NCI-H2171 (cell line): ENCODE measurements at places on chromosomes 3 and 15.
A peak's percentile ranks its signal among the peaks of the same experiment; 100 is the strongest.

- no peak for DNase-seq
Observed at GRCh38 chr3:2544718-2545117, 446.1 kb downstream of the CNTN4 start.

DNA sequence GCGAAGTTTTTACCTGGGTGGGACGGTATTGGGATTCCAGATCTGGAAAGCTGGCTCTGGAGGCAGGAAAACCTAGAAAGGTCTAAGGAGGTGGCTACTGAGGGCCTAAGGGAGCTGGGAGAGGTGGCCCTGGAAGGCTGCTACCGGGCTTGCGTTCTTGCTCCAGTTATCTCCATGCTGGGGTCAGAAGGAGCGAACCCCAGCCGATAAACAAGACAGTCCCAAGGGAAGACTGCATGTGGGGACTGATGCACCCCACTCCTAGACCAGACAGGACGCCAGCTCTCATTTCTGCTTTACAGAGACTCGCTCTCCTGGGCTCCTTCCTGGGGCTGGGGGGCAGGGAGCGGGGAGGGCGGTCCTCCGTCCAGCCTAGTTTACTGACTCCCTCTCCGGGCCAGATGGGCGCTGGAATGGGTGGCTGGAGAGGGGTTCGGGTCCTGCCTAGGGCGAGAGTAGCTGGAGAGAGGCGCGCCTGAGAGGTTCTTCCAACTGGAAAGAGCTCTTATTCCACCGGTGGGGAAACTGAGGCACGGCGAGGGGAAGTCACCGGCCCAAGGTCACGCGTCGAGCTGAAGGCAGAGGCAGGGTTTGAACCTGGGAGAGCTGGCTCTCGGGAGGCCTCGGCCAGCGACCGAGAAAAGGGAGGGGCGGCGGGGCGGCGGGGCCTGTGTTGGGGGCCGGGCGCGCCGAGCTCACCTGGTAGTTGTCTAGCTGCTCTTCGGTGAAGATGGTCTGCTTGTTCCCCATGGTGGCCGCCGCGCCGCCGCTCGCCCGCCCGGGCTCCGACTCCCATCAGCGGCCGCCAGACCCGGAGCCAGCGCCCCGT lies 565 bp downstream of the CIB2 start:
- DNase-seq = no peak

GRCh38 chr3:8982509-8982908 lies 19.2 kb upstream of the RAD18 start:
- peak; percentile 54 for DNase-seq

GRCh38 chr3:194269610-194270145 lies 81.5 kb downstream of the CPN2 start:
- DNase-seq = no peak

GRCh38 chr15:66860844-66861243 lies 158.8 kb downstream of the SMAD6 start:
- no peak for DNase-seq

- no peak for DNase-seq
Observed at GRCh38 chr3:13047296-13048165, 25.7 kb downstream of the IQSEC1 start.

DNA sequence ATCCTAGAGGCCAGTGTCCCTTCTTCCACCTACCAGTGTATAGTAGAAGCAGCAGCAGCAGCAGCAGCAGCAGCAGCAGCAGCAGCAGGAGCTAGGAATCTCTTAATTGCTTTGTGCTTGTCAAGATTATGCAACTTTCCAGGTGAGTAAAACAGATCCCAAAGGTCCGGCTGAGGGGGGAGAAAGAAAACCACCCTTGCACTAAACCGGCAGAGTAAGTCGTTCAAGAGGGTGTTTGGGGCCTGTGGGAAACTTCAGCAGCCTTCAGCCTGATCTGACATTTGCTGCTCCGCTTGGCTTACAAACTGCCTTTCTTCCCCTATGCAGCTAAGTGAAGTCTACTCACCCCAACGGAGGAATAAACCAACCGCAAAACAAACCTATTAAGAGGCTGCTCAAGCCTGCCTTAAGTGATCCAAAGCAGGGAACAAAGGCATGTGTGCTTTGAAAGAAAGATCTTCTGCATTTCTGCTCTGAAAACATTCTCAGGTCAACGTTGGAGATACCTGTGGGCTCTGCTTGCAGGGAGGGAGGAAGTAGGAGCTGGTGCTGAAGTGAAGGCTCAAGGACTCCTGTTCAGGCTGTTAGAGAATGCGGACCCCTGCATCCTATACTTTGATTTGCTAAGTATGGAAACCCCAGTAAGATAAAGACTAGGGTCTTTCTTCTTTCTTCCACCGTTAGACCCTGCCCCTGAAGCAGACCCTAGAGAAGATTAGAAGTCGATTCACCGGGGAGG lies 35.7 kb upstream of the DLG1 start:
- DNase-seq = no peak

GRCh38 chr3:72692990-72693389 lies 155.3 kb downstream of the SHQ1 start:
- DNase-seq = no peak

GRCh38 chr3:69568458-69568857 lies 170.8 kb upstream of the MITF start:
- no peak for DNase-seq

- DNase-seq = no peak
Observed at GRCh38 chr3:31039145-31039544, 144.7 kb upstream of the GADL1 start.

DNA sequence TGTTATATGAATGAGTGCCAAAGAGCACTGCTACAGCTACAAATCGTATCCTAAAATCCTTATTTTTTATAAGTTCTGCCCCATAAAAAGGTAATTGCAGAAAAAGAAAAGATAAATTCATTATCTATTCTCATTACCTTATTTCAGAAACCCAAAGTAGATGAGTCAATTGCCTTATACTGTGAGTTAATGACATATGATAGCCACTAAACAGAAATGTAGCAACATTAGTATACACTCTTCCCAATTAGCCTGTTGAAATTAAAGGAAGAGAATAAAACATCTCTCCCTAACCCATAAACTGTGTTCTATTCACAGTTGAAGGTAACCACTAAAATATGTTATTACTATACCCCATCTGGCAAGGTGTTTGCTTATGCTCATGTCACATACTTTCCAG lies 11.0 kb downstream of the TBL1XR1 start:
- DNase-seq = no peak

GRCh38 chr3:65483480-65483879 lies 555.2 kb downstream of the MAGI1 start:
- no peak for DNase-seq

GRCh38 chr15:53918180-53919079 lies 59.8 kb upstream of the UNC13C start:
- no peak for DNase-seq

DNA sequence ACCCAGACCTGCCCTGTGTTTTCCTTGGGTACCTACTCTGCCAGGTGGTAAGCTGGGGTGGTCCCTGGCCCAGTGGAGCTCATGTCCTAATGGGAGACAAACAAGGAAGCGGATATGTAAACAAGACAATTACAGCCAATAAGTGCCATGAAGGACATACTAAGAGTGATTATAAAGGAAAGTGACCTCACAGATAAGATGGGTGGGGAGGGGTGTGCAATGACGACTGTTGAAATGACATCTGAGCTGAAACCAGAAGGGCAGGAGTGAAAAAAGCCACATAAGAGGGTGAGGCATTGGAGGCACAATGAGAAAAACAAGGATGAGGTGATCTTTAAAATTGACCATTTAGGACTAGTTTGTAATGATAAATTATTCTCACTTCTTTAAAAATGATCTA lies 336.2 kb upstream of the IL12A start:
- no peak for DNase-seq

GRCh38 chr3:172601066-172601832 lies 78.0 kb upstream of the TNFSF10 start:
- no peak for DNase-seq

DNA sequence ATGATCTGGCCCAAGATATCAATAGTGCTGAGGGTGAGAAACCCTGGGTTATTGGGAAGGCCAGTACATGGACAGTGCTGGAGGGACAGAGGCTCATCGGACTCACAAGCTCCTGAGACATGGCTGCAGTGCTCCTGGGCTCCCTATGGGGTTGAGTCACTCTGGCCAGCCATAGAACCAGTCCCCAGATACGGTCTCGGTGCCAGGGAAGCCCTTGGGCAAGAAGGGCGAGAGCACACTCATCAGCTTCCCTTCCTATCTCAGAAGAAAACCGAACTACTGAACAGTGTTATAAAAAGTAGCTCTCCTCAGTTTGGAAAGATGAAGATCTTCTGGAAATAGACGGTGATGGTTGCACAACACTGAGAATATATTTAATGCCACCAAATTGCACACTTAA lies 34.4 kb downstream of the POC1A start:
- no peak for DNase-seq

GRCh38 chr3:50192689-50193141 lies 1.3 kb downstream of the GNAT1 start:
- DNase-seq = no peak

DNA sequence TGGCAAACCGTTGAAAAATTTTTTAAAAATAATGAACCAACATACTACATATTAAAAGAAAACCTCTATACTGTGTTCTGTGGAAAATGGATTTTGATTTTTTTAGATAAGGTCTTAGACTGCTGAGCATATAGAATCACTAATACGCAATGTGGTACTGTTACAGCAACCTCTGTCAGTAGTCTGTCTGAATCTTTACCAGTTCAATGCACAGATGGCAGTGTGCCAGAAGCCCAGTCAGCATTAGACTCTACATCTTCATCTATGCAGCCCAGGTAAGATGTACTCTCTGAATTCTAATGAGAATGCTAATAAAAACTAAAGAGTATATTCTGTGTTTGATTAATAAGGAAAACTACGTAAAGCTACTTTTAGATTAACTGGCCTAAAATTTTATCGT lies 31.3 kb upstream of the FAH start:
- peak; percentile 72 for DNase-seq

GRCh38 chr3:187295316-187296034 lies 3.9 kb upstream of the MASP1 start:
- no peak for DNase-seq

GRCh38 chr3:123632161-123632655 lies 47.4 kb upstream of the HACD2 start:
- DNase-seq = no peak

DNA sequence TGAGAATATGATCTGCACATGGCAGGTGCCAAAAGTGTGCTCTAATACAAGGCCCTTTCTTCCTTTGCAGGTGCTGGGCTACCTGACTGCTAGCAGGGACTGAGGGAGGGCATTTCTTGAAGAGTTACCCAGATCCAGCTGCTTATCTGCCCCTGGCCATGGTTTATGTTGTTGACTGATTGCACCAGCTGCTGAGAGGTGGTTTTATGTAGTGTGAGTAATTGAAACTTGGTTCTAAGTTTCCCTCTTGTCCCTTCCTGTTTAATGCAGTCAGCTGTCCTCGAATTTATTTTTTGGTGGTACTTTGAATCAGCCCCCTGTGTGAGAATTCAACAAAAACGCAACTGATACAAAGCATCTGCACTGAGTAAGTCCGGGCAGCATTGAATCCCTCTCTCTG lies 288.3 kb upstream of the C2CD4B start:
- no peak for DNase-seq

DNA sequence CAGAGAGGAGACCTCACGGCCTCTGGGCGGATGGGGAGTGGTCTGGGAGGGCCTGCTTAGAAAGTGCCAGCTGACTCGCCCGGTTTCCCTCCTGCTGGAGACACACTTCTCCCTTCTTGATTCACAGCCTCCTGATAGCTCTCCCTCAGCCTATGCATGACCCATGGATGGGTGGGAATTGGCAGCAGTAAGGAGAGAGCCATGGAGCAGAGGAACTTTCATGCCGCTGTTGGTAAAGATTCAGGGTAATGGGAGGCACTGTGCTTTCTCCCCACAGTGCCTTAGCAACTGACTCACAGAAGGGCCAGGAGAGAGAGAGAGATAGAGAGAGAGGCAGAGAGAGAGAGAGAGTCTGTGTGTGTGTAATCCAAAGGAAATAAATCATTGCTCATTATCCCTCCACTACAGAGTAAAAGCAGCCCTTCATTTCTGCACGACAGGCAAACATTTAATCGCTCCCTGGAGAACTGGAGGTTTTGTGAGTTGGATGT lies 82.8 kb downstream of the SEMA5B start:
- DNase-seq = no peak

DNA sequence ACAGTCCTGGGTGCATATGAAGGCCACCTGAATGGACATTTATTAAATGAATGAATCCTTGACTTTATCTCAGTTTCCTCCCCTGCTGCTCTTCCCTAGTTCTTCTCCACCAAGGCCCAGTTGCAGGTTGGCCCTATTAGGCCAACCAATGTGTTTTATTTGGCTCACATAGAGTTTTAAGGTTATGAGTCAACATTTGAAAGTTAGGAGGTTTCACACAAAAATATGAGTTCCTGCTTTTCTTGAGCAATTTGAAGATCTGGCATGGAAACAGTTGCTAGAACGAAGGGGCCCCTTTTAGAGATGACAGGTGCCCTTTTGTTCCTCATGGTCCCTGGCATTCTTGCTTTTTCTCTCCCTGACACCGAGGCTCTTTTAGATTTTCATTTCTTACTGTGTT lies 83.0 kb upstream of the PDZRN3 start:
- DNase-seq = no peak

DNA sequence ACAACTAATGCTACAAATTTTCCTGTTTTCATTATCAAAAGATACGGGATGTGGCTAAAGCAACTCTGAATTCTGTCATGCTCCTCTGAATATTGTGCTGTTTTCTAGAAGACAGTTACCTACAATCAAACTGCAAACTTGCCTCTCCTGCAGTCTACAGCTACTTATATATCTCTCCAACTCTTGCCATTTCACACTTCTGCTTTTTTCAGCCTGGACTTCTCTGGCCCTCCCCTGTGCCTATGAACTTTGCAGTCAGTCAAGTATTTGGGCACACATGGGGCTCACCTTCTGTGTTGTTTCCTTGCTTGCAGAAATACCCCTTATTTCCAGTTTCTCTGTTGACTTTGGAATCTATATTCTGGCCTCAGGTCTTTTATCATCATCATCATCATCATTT lies 575.6 kb downstream of the GRM7 start:
- DNase-seq = no peak

DNA sequence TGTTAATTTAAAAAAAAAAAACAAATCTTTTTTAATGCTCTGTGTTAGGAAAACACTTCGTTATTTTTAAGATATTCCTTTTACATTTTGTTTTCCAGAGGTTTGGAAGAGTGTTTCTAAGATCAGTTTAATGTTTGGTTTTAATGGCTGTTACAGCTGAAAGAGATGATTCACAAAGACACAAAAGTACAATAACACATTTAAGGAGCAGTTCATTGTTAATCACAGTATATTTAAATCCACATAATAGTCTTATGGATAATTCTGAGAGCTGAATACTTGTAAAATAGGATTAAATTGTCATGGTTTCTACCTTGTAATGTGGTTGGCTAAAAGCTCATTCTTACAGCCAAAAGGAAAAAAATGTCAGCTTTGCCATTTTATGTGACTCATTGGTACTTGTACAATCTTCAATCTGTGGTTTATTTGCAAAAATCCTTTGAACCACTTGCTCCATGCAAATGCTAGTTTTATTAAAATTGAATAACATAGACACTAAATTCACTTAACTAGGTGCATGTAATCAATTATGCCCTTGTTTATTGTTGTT lies 426.4 kb downstream of the NLGN1 start:
- no peak for DNase-seq

GRCh38 chr3:108590460-108590859 lies 938 bp downstream of the DZIP3 start:
- no peak for DNase-seq

- DNase-seq = no peak
Observed at GRCh38 chr3:119494597-119494996, 3.8 kb upstream of the TIMMDC1 start.

GRCh38 chr3:157232141-157232540 lies 72.2 kb upstream of the CCNL1 start:
- no peak for DNase-seq
